ENCODE measurements at places on chromosomes 4 and X.
A peak's percentile ranks its signal among the peaks of the same experiment; 100 is the strongest.

GRCh38 chr4:81844717-81845116 lies 373.0 kb upstream of the RASGEF1B start:
- peak; percentile 73 for DNase-seq

DNA sequence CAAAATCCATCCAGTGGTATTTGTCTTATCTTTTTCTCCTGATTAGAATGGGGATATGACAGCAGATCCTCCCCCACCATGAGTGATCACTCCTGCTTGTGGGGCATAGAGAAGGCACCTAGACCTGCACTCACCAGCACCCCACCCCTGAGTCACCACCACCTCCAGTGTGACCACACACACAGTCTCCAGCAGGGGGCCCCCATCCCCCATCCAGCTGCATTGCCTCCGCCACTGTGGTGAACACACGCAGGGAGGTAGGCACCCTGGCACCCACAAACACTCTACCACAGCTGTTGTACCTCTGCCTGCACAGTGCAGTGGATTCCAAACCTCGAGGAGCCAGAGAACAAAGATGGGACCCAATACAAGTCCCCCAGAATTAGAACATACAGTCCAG lies 9.0 kb upstream of the MAGEA8 start:
- DNase-seq = no peak

GRCh38 chr4:111128327-111128726 lies 505.4 kb upstream of the PITX2 start:
- DNase-seq = no peak

GRCh38 chr4:15024386-15024785 lies 22.1 kb downstream of the CPEB2 start:
- DNase-seq = no peak

DNA sequence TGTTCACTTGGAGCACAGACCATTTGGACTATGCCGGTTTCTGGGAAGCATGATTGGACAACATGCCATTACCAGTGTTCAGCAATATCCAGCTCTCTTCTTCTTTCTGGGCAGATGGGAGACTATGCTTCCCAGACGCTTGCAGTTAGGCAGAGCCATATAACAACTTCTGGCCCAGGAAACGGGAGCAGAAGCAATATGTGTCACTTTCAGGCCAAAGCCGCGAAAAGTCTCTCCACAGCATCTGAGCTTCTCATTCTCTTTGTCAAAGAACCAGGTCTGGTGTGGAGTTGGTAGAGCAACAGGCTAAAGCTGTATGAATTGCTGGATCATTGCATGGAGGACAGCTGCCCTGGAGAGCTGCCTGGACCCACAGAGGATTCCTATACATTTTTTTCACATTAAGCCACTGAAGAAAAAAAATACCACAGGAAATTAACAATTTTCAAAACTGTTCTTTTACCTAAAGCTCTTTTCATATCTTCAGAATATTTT lies 131.4 kb upstream of the FRG1 start:
- DNase-seq = no peak

DNA sequence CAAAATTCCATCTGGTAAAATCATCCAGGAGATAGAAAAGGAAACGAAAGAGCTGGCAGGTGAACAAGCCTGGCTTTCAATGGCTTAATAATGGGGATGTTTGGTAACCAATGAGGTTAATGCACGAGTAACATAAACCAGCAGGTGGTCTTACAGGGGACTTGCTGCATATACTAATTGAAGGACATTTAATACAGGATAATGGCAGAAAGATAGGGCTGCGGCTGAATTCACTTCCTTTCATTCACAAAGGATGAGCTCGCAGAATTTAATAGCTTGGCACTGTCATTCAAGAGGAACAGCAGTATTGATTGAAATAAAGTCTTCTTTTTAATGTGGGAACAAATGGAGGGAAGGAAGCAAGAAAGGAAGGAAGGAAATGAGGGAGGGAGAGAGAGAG lies 156.3 kb upstream of the RAI2 start:
- DNase-seq = no peak

DNA sequence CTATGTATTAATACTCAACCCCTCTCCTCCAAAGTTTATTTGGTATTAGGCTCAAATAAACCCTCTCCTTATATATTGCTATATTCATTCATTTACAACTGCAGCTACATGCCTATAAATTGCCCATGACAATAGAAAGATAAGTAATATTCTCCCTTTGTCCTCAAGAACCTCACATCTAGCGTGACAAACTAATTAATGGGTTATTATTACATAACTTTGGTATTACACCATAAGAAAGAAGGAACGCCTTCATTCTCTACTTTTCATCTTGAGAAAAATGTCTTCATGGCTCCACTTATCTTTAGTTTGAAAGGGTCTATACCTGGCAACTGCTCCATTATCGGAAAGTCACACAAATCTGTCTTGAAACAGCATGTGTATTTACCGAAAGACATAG lies 157.7 kb upstream of the RASGEF1B start:
- no peak for DNase-seq

DNA sequence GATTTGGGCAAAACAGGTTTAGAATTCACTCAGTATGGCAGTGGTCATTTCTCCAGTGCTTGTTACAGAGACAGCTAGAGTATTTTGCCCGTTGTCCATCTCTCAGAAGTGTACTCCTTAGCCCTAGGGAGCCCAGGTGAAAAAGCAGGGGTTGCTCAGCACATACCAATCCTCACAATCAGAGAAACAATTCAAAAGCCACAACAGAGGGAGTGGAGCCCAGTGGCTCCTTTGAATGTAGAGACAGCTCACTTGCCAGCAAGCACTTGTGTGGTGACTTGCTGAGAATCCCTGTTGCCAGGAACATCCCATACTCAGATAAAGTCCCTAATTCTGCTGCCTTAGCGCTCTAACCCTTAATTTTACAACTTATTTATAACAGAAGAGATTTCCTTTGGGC lies 1488.3 kb downstream of the RPA4 start:
- DNase-seq = no peak

- no peak for DNase-seq
Measured at GRCh38 chrX:21151051-21151450, 223.2 kb upstream of the CNKSR2 start.

- DNase-seq = no peak
Measured at GRCh38 chr4:118141240-118141639, 107.0 kb downstream of the NDST3 start.

GRCh38 chr4:6776920-6777635 lies 5.4 kb upstream of the KIAA0232 start:
- DNase-seq = no peak

DNA sequence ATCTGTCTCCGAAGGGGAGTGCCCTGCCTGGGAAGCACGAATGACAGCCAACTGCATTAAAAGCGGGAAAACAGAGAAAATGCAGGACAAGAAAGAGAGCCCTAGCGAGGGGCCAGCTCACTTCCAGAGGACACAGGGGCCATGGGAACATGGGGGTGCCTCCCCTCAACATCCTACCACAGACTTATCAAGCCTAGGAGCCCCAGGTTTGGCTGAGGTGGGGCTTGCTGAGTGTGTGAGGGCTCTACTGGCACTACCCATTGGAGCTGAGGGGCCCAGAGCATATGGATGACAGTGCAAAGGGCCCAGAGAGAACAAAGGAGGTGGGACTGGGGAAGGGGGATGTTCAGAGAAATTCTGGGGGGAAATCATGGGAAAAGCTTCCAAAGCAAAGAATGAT lies 101.8 kb downstream of the PJA1 start:
- DNase-seq = no peak

GRCh38 chrX:46117234-46117633 lies 428.0 kb downstream of the ZNF674 start:
- DNase-seq = no peak

DNA sequence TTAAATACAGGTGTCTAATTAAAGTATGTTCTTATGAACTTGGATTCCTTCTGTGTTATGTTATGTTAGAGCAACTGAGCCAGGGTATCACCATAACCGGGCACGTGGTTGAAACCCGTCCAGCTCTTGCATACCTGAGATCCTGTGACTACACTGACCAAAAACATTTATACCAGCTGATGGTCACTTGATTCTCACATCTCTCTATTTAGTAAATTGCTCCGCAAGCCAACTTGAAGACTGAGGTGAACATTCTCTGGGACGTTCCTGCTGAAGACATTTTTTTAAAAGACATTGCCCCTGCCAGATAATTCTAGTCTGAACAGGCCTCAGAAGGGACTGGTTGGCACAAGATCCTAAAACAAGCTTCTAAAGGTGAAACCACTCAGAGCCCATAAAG lies 550.0 kb upstream of the DIPK2B start:
- no peak for DNase-seq

DNA sequence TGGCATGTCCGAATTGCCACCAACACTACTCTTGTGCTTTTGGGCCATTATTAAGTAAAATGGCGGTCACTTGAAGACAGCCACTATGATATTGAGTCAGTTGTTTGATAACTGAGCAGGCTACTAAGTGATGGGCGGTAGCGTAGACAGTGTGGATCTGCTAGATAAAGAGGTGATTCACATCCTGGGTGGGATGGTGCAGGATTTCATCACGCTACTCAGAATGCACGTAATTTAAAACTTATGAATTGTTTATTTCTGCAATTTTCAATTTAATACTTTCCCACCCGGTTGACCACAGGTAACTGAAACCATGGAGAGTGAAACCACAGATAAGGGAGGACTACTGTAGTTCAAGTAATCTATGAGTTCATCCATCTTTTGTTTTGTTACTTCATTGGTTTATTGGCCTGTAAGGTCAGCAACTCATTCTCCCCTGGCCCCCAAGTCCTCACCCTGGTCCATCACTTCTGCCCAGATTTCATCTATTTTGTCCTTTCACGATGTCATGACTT lies 2.9 kb downstream of the ARAF start:
- DNase-seq = no peak

DNA sequence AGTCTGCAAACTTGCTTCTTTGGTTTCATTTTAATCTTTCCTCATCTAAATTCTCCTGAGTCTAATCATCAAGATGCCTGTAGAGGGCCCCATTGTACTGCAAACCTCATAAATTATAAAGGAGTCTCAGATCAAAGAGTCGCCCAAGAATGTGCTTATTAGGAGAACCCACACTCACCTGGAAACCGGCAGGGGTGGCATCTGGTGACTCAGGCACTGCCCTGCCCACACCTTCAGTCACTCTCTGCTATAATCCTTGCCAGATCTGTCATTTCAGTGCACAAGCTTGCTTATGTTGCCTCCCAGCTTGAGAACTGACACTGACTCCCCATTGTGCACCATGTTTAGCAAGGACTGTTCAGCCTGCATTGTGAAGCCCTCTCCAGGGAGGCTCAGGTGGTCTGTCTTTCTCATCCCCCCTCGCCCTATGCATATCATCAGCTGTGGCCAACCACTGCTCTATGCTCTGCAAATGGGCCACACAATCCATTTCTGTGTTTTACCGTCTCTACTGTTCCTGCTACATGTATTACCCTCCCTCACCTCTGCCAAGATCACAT lies 12.4 kb downstream of the EPGN start:
- peak; percentile 61 for DNase-seq

DNA sequence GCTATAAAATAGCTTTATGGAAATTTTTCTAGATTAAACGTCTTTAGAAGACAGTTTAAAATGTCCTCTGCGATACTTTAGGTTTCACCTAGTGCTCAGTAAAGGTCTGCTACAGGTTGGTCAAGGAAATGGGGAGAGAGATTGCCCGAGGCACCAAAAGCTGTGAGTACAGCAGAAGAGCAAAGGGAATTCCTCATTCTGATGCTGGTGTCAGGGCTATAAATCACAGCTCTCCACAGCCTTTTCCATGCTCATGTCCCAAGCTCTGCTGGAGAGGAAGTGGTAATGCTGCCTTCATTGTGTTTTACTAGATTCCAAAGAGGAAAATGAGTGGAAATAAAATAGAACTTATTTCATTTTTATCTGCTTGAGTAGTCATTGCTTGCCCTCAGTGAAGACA lies 2060.4 kb downstream of the ARAP2 start:
- DNase-seq = no peak

GRCh38 chr4:1351854-1352566 lies 5.0 kb downstream of the UVSSA start:
- peak; percentile 0 for DNase-seq

DNA sequence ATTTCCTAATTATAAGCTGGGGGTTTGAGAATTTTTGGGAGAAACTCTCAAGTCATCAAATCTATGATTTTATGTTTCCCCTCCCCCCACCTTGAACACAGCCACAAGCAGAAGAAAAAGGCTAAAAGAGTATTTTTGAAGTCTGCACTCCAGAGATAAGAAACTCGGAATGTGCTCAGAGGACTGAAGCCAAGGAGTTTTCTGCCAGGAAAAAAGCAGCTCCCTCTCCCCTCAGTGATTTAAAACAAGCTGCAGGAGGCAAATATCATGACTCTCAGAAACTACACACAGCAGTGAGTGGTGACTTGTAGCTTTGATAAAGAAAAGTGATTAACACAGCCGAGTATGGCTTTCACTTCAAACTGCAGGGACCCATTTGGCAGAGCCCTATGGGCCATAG lies 800.2 kb upstream of the FTHL17 start:
- no peak for DNase-seq

DNA sequence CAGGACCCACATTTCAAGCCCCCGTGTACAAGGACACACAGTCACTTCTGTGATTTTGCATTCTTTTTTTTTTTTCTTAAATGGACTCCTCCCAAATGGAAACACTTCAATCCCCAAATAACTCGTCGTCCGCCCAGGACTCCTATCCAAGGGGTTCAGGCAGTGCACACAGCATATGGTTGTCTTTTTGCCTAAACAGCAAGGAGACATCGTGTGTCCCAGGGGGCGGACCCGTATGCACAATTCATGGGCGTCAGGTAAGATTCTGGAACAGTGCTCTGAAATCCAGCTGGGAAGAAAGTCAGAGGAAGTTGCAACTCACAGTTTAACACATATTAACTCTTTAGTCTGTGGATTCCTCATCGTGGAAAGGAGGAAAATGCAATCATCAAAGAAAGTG lies 231.3 kb downstream of the SHOX start:
- no peak for DNase-seq

DNA sequence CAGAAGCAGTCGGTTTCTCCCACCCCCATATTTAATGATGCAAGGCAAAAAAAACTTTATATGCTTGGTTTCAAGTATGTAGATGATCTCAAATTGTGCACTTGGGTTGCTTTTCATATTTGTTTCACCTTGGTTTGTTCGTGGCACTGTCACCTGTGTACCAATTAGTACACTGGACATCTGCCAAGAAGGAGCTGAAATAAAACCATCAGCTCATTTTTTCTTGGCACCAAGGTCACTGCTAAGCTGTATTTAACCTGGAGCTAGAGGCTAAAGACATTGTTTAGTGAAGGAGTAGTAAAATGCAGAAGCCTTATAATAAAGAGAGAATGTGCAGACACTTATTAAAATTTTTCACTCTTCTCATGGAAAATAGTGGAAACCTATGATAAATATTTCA lies 430.8 kb downstream of the ARHGAP24 start:
- no peak for DNase-seq

- no peak for DNase-seq
Measured at GRCh38 chr4:84849051-84849640, 117.3 kb downstream of the WDFY3 start.

DNA sequence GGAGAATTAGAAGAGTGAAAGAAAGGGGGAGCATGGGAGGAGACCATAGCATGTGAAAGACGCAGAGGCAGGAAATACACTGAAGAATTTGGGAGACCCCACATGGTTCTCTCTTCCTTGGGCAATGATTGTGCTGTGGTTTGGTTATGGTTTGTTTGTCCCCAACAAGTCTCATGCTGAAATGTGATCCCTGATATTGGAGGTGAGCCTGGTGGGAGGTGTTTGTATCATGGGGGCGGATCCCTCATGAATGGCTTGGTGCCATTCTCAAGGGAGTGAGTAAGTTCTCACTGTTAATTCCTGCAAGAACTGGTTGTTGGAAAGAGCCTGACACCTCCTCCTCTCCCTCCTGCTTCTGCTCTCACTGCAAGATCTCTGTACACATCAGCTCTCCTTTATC lies 78.6 kb upstream of the RAI2 start:
- no peak for DNase-seq

Data from NCI-H446 (cell line).